Activated CD8-positive, alpha-beta memory T cell treated with anti-CD3 and anti-CD28 coated beads, Interleukin-2, amount 50 U/mL, for 4 hours (primary cell): ENCODE measurements at places on chromosomes 5 and 9.

DNA sequence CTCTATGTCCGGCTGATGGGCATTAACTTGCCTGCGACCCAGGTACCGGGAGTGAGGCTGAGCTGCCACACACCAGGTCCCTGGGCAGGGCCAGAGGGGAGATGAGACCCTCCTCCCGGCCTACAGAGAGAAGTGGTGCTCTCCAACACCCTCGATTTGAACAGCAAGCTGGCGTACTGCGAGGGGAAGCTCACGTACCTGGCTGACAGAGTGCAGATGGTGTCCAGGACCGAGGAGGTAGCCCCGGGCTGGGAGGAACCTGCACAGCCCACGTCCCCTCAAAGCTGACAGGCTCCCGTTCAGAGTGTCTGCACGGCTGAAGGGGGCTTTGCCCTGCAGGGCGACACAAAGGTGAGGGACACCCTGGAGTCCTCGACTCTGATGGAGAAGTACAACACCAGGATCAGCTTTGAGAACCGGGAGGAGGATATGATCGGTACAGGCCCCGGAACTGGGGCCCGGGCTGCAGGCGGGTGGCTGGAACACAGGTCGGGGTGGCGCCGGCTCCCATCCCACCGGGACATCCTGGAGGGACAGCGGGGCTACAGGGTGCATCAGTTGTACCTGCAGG, 1.0 kb upstream of the RABL6 start:
- DNase-seq: no peak

DNA sequence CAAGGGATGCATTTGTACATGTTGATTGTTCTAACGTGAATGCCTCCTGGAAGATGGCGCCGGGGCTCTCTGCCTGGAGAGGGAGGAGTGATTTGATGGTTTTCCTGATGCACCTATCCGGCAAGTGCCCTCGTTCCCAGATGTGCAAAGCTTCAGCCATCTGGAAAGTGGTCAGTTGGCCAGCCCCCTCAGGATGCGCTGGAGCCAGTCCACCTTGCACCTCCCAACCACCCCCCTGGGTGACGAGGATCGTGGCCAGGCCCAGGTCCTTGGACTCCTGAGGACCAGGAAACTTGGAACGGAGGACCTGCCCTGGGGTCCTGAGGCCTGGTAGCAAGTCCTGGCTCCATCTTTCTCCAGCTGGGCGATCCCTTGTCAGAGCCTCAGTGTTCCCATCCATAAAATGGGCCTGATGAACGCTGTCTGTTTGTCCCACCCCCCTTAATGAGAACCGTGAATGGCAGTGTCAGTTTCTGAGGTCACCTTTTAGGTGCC, 23.6 kb upstream of the RNU6ATAC start:
- DNase-seq: no peak

DNA sequence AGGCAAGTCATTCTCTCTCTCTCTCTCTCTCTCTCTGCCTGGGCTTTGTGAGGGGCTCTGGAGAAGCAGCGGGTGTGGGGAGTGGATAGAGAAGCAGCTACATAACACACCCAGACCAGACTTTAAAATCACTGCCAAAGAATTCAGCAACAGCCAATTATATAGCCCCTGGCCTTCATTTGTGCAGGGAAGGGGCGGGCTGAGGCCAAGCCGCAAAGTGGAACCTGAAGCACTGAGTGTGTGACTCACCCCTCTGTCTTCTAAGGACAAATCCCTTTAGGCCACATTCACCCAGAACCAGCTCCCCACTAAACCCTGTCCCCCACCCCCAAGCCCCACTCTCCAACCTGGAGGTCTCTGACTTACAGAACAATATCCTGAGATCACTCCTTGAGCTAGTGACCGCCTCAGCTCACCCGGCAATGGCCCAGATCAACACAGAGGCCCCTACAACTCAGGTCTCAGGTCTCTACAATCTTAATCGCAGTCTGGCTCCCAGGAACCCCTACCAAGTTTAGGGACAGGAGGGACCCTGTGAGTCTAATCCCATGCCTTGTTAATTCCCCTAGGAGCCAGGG, 6.0 kb downstream of the B4GALT1 start:
- DNase-seq: peak; percentile 55

GRCh38 chr9:74071502-74071901, 425.6 kb upstream of the RORB start:
- no peak for DNase-seq

DNA sequence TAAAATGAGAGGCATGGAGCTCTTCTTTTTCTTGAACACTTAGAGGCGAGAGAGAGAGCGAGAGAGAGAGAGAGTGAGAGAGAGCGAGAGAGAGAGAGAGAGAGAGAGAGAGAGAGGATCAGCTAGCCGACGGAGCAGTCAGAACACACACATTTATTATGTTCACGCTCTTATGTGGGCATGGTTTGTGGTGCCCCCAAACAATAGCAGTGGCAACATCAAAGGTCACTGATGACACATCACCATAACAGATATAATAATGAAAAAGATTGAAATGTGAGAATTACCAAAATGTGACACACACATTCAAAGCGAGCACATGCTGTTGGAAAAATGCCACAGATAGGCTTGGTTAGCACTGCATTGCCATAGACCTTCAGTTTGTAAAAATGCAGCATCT, 116.1 kb downstream of the KDM4C start:
- DNase-seq: peak; percentile 33

GRCh38 chr9:130443840-130444492, 795 bp upstream of the ASS1 start:
- DNase-seq: no peak
